Stimulated activated CD4-positive, alpha-beta T cell treated with anti-CD3 and anti-CD28 coated beads, Interleukin-1b, Interleukin-23, amount 100 ng/mL, for 1 hour (primary cell): ENCODE measurements at places on chromosomes 16 and 17.

GRCh38 chr17:78486946-78487680 is 90.1 kb downstream of the DNAH17 start:
- DNase-seq, result no peak

GRCh38 chr17:47807421-47807820 is 14.2 kb downstream of the OSBPL7 start:
- no peak for DNase-seq

DNA sequence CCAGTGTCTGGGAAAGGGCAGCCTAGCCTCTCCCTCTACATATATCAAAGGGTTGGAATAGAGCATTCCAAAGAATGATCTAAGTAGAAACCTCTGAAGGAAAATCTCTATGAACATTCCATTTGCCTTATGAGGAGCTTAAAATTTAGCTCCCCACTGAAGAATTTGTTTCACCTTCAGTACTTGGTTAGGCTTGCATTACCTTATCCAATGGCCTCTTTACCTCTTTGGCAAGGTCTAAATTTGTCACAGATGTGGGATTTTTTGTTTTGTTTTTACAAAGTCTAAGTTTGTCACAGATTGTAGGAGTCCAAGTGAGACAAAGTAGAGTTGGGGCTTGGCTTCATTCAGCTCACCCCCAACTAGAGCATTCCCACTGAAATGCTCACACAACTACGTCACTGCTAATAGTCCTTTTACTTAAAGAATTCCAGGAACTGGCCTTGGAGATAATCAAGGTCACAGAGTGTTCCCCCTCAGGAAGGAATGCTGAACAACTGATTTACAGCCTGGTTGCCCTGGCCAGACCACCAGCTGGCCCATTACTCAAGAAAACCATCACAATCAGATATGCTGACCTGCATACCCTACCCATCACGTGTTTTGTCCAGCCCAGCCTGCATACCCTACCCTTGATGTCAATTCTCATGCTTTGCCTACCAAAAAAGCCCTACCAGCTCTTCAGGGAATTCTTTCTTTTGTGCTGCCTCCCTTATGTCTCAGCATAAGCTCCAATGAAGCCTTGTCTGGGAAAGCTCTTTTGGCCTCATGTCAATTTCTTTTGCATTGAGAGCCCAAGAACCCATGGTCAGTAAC is 26.5 kb upstream of the PPM1D start:
- no peak for DNase-seq

- DNase-seq, result no peak
Measured at GRCh38 chr17:9810100-9810949, 11.6 kb downstream of the GSG1L2 start.

GRCh38 chr16:84339311-84339710 is 29.0 kb upstream of the ATP2C2 start:
- DNase-seq, result no peak

DNA sequence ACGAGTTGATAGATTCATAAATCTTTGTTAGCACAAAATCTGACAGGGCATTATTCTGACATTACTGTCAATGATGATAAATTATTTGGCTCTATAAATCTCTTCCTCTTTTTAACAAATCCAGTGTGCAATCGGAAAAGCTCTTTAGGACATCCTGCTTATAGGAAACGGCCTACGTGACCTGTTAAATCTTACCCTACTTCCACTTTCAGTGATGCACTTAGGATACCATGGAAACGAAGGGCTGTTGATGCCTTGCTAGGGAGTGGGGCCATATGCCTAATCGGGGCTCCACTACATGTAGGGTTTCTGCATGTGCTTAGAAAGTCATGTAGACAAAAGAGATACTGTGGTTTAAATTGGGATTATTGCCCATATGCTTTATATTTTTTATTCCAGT is 27.2 kb downstream of the ZNF594 start:
- DNase-seq, result no peak

DNA sequence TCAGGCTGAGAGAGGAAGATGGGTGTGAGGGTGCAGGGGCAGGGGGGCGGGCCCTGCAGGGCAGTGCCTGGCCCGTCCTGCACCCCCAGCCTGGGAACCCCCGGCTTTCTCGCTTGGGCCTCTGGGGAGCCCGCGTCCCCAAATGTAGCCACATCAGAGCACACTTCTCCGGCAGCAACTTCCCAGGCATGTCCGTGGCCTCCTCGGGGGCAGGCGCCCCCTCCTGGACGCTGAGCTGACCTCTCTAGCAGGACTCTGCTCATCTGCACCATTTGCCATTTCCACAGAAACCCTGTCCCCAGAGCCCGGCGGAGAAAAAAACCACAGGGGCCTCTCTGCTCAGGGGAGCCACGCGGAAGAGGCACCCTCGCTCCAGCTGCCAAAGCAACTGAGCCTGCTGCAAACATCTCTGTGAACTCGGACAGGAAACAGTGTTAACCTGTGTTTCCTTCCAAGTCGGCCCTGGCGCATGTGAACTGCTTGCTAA is 63.4 kb downstream of the KLHDC4 start:
- peak; percentile 5 for DNase-seq

DNA sequence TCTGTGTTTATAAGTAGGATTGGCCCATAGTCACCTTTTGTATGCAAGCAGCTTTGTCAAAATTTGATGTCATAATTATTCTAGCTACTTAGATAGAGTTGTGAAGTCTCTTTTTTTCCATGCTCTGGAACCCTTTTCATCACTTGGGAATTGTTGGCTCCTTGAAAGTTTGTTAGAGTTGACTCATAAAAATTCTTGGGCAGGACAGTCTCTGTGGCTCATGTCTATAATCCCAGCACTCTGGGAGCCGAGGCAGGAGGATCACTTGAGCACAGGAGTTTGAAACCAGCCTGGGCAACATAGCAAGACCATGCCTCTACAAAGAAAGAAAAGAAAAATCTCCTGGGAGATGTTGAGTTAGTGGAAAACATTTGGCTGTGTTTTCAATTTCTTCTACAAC is 45.7 kb upstream of the MRC2 start:
- no peak for DNase-seq

GRCh38 chr16:56956756-56957155 is 5.0 kb upstream of the CETP start:
- no peak for DNase-seq

DNA sequence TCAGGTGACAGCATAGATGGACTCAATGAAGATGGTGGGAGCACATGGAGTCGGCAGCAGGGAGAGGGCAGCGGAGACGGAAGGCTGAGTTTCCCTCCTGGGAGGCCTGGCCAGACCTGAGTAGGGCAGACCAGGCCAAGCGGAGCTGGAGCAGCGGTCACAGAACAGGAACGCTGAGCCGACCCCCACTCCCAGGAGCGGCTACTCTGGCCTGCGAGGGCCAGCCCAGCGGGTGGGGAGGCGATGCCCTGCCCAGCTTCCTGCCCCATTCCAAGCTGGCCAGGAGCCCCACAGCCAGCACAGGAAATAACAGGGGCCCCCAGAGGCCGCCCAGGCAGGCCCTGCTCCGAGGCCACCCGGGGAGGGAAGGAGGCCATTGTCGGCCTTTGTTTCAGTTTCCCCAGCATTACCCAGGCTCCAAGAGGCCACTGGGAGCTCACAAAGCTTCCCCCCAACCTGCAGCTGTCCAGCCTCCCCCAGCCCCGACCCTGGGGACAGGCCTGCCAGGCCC is 79.8 kb downstream of the ZNF423 start:
- DNase-seq, result no peak

GRCh38 chr17:51845776-51846175 is 312.7 kb downstream of the CA10 start:
- no peak for DNase-seq

DNA sequence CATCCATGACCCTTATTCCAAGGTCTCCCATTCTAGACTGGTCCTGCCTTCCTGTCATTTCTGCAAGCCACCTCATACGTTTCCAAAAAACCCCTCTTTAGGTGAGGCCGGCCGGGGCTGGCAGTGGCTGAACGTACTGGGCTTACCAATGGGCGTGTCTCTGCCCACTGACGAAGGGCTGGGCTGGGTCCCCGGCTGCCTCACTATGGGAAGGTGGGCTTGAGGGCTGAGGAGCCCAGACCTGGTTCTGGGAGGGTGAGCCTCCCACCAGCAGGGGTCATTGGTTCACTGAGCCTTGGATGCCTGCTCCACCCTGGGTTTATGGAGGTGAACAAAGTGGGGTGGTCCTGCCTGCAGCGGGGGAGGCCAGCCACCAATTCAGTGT is 19.9 kb downstream of the KDM8 start:
- DNase-seq, result no peak

DNA sequence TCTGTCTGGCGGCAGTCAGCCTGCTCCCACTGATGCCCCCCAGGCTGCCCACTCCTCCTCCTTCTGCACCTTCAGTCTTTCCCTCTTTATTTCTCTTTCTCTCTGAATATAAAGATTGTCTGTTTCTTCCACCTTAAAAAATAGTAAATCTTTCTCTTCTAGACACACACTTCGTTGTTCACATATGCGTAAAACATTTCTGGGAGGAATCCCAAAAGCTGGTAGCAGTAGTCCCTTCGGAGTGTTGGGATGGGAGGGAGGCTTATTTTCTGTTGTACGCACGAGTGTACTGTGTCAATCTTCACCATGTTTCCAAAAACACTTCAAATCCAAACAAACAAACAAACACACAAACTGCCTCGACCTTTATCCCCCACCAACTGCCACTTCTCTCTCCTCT is 9.9 kb downstream of the OSBPL7 start:
- DNase-seq, result no peak

DNA sequence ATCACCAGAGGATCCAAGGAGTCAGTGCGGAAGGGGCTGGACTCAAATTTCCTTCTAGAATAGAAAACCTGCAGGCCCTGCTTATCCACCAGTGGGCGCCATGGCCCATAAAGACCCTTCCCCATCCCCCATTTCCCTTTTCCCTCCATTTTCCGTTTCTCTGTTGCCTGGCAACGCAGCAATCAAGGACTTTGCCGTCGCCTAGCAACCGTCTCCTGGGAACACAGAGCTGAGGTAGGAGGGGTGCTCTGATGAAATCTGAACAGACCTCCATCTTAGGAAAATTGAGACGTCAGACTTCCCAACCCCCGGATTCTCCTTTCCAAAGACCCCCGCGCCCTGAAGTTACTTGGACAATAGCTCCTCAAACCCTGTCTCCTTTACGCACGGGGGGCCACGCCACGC is 5.7 kb downstream of the DLG4 start:
- DNase-seq, result no peak

DNA sequence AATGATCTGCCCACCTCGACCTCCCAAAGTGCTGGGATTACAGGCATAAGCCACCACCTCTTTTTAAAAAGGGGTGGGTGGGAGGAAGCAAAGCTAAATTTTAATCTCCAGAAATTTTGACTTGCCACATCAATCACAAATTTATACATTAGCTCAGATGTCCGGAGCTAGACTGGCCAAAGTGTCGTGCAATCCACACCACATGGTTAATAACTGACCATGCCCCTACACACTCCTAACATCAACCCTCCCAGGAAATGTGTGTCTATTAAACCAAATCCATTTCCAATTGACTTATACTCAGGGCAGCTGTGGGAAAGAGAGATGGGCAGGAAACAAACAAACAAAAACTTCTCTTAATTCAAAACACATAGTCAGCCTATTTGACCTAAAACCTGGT is 29.9 kb downstream of the SMURF2 start:
- DNase-seq, result no peak

DNA sequence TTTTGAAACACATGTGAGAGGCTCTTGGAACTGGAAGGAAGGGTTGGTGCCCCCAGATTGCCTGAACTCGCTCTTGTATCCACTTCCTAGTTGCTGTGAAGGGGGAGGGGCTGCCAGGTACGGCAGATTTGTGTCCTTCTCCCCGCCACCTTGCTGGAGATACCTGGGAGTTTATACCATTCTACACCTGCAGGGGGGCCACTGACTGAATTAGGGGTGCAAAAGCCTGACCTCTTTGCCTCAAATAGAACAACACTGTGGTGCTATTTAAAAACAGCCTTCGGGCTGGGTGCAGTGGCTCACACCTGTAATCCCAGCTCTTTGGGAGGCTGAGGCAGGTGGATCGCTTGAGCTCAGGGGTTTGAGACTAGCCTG is 35.1 kb upstream of the IL34 start:
- no peak for DNase-seq

- peak; percentile 23 for DNase-seq
Measured at GRCh38 chr16:72094266-72094610, 591 bp downstream of the DHX38 start.

DNA sequence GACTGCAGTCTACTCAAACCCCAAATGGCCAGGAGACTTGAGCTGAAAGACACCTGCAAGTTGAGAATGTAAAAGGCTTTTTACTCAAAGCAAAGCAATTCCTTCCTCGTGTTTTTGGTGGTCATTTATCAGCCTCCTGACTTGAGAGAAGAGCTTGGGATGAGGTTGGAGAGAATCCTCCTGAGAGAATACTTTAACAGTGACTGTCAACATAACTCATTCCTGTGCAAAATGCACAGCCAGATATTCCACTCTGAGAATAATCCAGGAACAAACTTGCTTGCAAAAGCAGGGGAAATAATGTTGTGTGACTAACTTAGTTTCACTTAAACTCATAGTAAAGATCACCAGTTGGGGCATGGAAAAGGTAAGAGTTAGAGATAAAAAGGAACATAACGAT is 53.4 kb downstream of the SNTB2 start:
- no peak for DNase-seq

GRCh38 chr17:78263063-78263735 is 31.8 kb downstream of the TMEM235 start:
- DNase-seq, result no peak

- DNase-seq, result no peak
Measured at GRCh38 chr17:58786586-58787295, 31.1 kb downstream of the PPM1E start.

- no peak for DNase-seq
Measured at GRCh38 chr16:50596762-50597450, 48.7 kb downstream of the NKD1 start.

DNA sequence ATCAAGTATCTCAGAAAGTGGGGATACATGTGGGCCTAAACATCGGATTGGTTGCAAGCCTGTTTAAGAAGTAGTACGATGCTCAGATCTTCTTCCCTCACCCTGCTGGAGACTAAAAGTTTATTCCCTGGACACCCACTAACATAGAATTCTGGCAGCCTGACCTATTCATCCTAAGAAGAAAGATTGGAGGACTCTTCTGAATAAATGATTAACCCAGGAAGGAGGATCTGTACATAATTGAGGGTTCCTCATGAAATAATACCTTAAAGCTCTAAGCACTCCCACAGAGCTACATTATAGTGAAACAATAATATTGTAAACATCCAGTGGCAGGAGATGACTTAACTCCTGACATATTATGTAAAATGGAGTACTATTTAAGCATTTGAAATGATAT is 111.7 kb downstream of the NLK start:
- DNase-seq, result no peak

GRCh38 chr17:64154717-64155116 is 24.8 kb upstream of the ERN1 start:
- no peak for DNase-seq
